M059J (cell line): ENCODE measurements at places on chromosomes 12 and 14. TPM values are rescaled to one million over a fixed set of nuclear protein-coding genes. Genes with fewer than 3 reads are reported as not detected.
A peak's percentile ranks its signal among the peaks of the same experiment; 100 is the strongest.

GPR84 gene
- total RNA-seq = not detected in 2 replicates

DNA sequence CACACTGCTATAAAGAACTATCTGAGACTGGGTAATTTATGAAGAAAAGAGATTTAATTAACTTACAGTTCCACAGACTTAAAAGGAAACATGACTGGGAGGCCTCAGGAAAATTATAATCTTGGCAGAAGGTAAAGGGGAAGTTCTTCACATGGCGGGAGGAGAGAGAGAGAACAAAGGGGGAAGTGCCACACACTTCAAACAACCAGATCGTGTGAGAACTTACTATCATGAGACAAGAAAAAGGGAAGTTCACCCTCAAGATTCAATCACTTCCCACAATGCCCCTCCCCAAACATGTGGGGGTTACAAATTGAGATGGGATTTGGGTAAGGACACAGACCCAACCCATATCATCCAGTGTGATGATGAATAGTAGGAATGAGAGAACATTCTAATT, 366.5 kb downstream of the LRFN5 start:
- DNase-seq = no peak

DNA sequence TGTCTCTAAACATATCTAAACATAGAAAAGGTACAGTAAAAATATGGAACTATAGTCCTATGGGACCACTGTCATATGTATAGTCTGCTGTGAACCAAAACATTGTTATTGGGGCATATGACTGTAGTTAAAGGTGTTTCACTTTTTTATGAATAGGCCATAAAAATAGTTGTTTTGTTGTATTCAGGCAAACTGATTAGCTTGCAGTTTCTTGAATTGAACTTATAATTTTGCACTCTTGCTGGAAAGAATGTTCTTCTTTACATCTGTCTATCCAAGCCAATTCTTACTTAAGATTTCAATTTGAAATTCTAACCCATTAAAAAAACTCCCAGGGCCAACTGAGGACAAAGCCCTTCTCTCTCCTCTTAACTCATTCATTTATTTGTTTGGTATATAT, 234.1 kb downstream of the NOVA1 start:
- DNase-seq = no peak

DNA sequence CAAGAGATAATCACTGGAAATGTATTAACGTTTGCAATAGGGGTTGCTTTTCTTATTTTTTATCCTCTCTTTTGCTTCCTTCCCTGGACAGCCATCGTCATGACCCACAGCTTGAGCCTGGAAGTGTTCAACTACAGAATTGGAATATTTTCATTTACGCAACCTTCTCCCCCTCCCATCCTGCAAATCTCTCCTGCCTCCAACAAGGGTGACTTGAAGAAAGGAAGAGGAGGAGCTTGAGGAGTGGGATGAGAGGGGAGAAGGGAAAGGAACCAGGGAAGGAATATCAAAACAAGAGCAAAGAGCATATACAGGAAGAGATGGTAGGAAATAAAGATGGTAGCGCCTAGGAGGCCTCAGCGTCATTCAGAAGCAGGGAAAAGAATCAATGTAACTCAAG, 1.6 kb upstream of the MANSC4 start:
- DNase-seq = no peak

GRCh38 chr14:93669632-93670031, 118.7 kb downstream of the PRIMA1 start:
- no peak for DNase-seq

GRCh38 chr14:64937821-64938193, 4.7 kb downstream of the GPX2 start:
- peak; percentile 10 for DNase-seq
